Substantia nigra (tissue), 51 donors: ENCODE measurements at places on chromosomes 6 and 20.

GRCh38 chr6:143196525-143197225 lies 136.0 kb downstream of the AIG1 start:
- DNase-seq = no peak

DNA sequence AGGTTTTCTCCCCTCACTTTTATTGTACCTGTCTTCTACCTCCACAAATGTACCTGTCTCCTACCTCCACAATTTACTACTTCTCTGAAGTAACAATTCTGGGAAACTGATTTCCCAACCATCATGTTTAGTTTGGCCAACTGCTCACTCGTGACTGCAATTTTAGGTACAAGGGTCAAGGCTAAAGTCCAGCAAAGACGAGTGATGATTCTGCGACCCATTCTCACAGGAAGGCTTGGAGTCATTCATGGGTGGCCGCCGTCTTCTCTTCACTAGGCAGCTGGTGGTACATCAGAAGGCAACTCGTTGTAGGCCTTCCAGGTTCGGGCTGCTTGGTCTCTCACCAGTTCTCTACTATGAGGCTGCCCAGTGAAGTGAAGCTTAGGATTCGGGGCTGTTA lies 483.8 kb upstream of the JARID2 start:
- no peak for DNase-seq

DNA sequence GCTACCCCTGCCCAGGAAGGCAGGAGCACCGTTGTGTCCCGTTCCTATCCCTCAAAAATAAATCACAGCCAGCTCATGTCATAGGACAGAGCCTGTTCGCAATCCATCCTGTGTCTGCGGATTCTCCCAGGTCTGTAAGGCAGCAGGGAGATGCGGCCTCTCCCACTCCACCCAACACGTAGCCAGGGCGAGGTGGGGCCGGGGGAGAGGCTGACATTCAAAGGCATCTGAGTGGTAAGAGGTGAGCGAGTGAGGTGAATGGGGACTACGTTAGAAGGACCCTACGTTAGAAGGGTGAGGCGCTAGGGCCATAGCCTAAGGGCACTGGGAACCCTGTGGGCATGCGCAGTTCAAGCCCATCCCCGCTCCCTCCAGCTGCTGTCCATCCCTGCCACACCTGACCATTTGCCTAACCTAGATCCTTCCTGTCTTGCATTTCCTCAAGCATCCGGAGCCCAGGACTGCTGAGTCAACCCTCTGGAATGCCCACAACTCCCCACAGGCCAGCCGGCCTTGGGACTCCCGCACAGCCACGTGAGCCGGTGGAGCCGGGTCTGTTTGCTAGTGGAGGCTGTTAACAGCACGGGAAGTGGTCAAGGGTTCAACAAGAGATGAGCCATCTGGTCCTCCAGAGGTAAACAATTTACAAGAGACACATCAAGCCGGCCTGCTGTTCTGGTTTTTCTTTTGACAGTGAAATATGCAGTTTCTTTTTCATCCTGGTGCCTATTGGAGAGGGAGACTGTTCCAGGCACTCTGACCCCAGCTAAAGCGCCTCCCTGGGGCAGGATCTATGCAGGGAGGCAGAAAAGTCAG lies 45.9 kb downstream of the RIPOR3 start:
- DNase-seq = no peak

GRCh38 chr6:139510040-139510790 lies 135.8 kb upstream of the CITED2 start:
- no peak for DNase-seq

- no peak for DNase-seq
Measured at GRCh38 chr6:132204591-132204990, 196.7 kb downstream of the MOXD1 start.

DNA sequence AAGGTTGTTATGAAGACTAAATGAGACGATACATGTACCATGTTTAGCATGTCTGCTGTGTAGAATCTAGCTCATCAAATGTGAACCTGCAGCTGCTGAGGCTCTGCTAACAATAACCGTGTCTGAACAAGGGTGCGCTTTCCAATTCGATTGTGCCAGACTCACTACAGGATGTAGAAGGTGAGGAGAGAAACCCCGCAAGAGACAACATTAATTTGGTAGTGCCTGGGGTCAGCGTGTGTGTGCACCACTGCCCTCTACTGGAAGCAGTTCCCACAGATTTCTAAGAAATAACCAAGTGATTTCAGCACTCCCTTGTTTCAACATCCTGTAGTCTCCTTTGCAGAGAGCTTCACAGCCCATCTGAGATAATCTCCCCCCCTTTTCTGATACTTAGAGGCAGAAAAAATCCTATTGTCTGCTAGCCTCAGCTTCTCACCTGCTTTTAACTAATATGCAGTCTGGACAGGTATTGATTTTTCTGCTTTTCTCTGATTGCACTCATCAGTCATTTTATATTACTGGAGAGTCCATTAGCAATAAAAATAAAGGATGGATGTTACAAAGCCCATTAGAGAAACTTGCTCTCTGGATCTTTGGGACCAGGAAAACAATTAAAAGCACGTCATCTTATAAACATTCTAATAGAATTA lies 96.7 kb upstream of the BACH2 start:
- no peak for DNase-seq

DNA sequence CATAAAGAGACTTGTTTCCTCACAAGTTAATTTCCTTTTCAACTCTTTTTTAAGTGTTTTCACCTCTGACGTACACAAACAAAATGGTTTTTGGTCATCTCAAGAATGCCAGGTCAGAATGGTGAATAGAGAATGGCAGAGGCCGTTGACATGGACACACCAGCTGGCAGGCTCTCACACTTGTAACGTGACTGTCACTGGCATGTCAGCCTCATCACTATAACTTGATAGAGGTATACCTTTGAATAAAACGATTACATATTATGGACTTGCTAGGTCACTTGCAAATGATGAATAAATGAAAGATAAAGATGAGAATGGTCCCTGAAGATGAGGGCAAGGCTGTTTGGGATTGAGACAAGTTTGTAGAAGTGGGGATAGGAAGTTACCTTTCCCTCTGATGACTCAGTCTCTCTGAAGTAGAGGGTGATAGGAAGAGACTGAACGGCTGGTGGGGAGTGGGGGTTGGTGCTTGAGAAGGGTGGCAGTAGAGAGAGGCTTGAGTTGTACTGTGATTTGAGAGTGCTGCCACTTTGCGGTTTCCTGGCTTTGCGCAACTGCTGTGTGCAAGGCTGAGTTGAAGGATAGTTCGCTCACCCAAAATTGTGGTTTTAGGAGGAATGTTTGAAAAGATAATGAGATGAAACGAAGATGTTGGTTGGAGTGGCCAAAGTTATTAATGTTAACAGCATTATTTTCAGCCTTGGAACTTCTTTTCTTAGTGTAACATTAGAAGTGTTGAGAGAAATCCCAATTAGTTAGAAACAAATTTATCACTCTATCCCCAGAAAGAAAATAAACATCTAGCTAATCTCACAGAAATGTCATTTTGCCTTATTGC lies 30.3 kb downstream of the TBPL1 start:
- no peak for DNase-seq

- no peak for DNase-seq
Measured at GRCh38 chr20:54668271-54669039, 193.1 kb downstream of the DOK5 start.

DNA sequence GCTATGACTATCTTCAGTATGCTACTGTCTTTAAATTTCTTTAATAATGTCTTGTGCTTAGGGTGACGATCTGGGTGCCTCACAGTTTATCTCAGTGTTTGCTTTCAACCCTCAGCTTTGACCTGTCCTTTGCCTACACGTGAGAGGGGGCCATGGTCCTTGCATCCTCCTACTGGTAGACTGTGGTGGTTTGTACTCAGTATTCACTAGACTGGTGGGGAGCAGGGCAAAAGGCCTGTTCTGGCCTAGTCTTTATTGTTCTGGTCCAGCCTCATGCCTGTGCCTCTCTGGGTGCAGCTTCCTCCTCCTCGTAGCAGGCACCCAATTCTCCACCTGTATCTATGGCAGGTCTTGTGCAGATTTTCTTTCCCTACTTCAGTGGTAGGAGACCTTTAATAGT lies 354.9 kb downstream of the CD109 start:
- no peak for DNase-seq

- no peak for DNase-seq
Measured at GRCh38 chr6:1226277-1227099, 85.4 kb upstream of the FOXQ1 start.

- DNase-seq = no peak
Measured at GRCh38 chr6:96899019-96899418, 1.3 kb upstream of the NDUFAF4 start.

DNA sequence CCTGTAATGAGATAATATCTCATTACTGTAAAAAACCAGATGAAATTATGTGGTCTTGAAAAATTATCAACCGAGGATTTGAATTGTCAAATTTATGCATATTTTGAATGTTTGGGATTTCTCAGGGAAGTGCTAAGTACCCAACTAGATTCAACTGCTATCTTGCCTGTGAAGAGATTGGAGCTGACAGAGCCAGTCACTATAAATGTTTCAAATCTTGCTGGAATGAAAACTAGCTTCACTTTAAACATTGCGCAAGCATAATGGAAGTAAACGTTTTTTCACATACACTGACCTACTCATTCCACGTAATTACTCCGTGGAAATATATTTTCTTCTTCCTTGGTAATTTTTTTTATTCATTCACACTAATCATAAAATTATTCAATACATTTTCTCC lies 46.7 kb downstream of the TMEM170B start:
- DNase-seq = no peak

DNA sequence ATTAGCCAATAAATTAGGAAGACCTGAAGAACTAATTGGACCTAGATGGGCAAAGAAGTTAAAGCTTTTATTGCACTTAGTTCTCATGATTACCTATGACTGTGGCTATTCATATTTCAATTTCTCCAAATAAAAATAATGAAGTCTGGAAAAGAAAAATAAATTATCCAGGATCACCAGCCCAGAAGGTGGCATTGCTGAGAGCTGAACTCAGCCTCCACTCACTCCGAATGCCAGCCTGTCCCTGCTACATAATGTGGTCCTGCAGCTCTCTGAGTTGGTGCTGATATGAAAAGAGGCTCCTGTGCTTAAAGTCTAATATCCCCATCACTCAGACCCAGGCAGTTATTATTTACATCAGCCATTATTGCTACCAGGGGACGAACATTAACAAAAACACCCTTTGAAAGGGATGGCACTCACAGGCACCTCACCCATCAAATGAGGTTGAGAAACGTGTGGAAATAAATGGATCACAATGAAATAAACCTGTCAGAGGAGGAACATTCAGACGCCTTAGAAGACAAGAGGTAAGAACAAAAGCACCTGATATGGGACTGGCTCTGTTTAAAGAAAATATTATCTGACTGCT lies 649.7 kb upstream of the CHD6 start:
- no peak for DNase-seq

- no peak for DNase-seq
Measured at GRCh38 chr6:100846276-100846675, 34.9 kb downstream of the ASCC3 start.

GRCh38 chr6:25454136-25454535 lies 175.0 kb downstream of the CARMIL1 start:
- no peak for DNase-seq

- DNase-seq = no peak
Measured at GRCh38 chr6:74137911-74138310, 441.9 kb downstream of the CD109 start.

- DNase-seq = no peak
Measured at GRCh38 chr6:21883595-21884328, 290.2 kb downstream of the SOX4 start.

- DNase-seq = no peak
Measured at GRCh38 chr6:109117346-109118035, 22.2 kb downstream of the CEP57L1 start.

- DNase-seq = no peak
Measured at GRCh38 chr20:46334303-46334904, 26.1 kb upstream of the CDH22 start.

DNA sequence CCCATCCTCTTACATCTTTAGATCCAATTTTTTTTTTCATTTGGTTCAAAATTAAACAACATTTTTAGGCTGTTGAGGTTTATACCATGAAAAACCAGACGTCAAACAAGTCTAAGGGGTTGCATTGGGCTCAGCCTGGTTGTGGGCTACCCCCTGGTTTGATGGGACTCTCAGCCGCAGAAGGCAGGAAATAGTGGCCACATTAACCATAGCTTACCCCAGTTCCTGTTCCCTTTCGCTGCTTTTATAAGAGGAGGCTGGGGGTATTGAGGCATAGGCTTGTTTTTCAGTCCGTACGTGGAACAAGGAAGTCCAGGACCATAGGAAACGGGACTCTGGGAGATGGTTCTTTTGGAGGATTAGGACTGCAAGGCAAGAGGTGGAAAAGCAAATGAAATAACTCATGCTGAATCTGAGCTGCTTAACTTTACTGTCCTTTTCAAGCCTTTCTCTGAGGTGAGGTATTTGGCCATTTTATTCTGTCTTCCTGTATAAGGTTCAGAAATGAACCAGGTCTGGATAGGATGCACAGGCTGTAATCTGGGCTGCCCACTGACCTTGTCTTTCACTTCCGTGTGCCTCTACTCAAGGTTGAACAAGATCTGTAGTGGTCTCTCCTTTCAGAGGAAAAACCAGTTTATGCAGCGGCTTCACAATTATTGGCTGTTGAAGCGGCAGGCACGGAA lies 7.7 kb downstream of the BRPF3 start:
- no peak for DNase-seq

- DNase-seq = no peak
Measured at GRCh38 chr6:7541175-7542064, at the start of gene DSP. TSS of gene DSP (plus strand) at chr6:7541671. CDS start at chr6:7541916, 245 bp downstream.
